Left lung (tissue), 14 donors: ENCODE measurements at places on chromosomes 6 and 20. TPM values are rescaled to one million over a fixed set of nuclear protein-coding genes. Genes with fewer than 3 reads are reported as not detected.

HLA-DQB1 gene
- polyA plus RNA-seq = 5.8 TPM

CAP2 gene
- polyA plus RNA-seq = 9.4 TPM

GATA5 gene
- polyA plus RNA-seq = 45.8 TPM

DNA sequence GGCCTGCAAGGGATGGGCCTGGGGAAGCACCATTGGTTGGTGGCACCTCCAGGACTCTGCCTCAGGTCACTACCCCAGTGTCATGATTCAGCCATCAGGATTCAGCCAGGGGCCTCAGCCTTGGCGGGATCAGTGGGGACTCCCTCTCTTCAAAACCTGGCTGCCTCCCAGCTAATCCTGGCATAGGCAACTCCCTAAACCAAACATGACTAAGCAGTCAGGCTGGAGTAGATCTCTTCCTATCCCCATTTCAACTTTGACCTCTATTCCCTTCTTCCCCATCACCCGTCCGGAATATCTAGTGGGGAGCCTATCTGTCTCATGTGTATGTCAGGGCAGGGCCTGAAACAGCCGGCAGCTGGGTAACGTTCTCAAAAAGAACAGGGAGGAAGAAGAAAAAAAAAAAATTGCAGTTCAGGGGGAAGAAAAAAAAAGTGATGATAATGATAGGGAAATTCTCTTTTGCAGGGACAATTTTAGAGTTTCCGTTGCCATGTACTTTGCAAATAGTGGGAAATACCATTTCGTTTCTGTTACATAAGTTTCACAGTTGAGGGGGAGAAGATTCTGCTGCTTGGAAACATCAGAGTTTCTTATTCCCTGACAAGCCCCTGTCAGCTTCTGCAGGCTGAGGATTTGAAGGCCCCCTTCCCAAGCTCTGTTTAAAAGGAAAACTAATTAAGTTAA is 4.1 kb upstream of the PREX1 start:
- no peak for DNase-seq

- DNase-seq = peak; percentile 36
Observed at GRCh38 chr6:124283486-124283885, 479.8 kb downstream of the NKAIN2 start.

GRCh38 chr20:35091816-35092523 is 637 bp downstream of the TRPC4AP start:
- no peak for DNase-seq

DNA sequence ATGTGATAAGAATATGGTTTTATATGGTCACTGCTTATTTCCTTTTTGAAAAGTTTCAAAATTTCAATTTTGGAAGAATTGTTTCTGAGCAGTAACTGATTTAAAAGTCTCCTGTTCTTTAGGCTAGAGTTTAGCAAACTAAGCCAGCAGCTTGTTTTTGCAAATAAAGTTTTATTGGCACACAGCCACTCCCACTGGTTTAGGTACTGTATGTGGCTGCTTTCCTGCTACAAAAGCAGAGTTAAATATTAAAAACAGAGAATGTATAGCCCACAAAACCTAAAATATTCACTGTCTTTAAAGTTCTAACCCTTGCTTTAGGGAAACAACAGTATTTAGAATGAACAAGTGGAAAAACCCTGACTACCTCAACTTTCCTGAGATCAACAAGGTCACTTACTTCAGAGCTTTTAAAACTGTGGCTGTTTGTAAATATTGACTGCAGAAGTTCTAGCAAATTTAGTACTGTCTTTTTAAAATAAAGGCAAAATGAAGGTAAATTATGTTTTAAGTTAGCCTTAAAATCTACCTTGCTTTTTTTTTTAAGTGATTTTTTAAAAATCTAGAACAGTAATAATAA is 104.1 kb downstream of the B3GAT2 start:
- no peak for DNase-seq

- no peak for DNase-seq
Observed at GRCh38 chr6:47631269-47631772, 67.1 kb upstream of the ADGRF4 start.

- DNase-seq = peak; percentile 48
Observed at GRCh38 chr6:12751694-12752325, 35.2 kb downstream of the PHACTR1 start.

GRCh38 chr20:51216850-51217249 is 193.9 kb upstream of the KCNG1 start:
- DNase-seq = no peak

GRCh38 chr6:134427721-134428120 is 109.8 kb upstream of the SGK1 start:
- no peak for DNase-seq
